ENCODE measurements at places on chromosomes 16 and 17. TPM values are rescaled to one million over a fixed set of nuclear protein-coding genes. Genes with fewer than 3 reads are reported as not detected.

Gene KRT24
- not detected for total RNA-seq

Gene NSRP1
- 36.5 TPM for total RNA-seq

DNA sequence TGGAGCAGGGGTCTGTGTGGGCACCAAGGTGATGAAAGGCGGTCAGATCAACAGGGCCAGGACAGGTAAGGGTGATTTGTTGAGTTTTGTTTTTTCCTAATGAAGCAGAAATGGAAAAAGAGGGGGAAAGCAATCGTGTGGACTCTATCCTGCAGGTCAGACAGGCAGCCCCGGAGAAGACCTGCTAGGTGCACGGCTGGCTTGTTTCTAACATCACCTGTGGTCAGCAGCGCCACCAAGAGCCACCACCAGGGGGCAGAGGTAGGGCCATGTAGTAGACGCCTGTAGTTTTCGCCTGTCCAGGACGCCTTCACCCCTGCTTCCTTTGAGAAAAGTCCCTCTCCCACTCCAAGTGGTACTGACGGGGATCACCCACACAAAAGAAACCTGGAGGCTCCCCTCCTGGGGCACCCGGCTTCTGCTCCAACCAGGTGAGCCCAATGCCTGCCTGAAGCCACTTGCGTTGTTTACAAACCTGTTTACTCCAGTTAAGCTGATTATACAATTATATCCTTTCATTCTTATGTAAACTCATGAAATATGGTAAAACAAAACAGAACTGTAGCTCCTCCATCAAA is 54.2 kb upstream of the SEC14L1 start:
- H3K27me3 ChIP-seq, result peaks cover 8% of the 10 kb centered on the region
- peaks cover 5% of the 10 kb centered on the region for H3K36me3 ChIP-seq
- no peak overlapping the region for H3K27ac ChIP-seq

Gene STX1B
- total RNA-seq, result 3.9 TPM

DNA sequence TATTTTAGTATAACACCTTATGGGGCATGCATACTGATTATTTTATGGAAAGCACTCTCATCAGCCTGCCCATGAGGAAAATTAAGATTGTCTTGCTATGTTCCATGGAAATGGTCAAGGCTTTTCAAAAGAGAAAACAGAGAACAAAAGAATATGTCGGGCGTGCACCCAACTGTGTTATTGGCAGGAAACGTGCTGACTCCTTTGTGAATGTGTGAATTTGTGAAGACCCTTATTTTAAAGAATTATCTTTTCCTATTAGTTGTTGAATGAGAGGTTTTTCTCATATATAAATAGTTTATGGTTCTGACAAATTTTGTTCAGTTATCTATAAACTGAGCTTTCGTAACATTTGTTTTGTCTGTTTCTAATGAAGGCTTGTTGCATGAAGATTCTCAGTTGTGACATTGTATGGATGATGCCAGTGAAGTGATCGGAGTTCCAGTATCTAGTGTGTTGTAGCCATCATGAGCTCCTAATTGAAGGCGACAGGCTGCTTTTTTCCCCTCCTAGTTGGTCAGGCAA is 180.0 kb downstream of the BCAS3 start:
- no peak for DNase-seq
- H3K4me1 ChIP-seq, result peaks cover 1% of the 10 kb centered on the region
- no peak overlapping the region for H3K27ac ChIP-seq
- H3K27me3 ChIP-seq, result no peaks in the 10 kb centered on the region

DNA sequence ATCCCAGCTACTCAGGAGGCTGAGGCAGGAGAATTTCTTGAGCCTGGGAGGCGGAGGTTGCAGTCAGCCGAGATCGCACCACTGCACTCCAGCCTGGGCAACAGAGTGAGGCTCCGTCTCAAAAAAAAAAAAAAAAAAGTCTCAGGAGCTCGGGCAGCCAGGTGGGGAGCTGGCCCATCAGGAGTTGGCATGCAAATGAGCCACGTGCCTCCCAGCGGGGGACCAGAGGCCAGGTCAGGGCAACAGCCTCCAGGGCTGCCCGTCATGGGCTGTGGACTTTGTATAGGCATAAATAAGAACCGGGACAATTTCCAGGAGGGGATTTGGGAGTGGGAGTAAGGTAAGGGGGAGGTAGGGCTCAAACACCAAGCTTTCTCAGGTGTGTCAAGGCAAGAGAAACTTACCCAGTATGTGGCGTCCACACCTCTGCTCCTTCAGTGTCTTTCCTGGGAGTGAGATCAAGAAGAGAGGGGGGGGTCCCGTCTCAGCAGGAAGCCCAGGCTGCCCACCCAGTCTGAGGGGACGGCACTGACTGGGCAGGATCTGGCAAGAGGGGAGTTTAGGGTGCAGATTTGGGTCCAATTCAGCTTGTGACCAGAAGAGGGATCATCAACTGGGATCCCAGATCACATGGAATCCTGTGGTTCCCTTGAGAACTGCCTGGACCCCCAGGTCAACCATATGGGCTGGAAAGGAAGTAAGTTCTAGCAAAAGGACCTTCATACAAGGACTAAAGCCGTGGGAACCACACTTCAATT is 22.3 kb upstream of the G6PC1 start:
- DNase-seq, result no peak
- H3K4me1 ChIP-seq, result no peaks in the 10 kb centered on the region
- H3K27ac ChIP-seq, result no peak overlapping the region
- no peak overlapping the region for H3K4me3 ChIP-seq

Gene TBC1D28
- not detected for total RNA-seq

GRCh38 chr17:10032118-10032852 is 127.2 kb upstream of the RCVRN start:
- H3K4me3 ChIP-seq, result no peak overlapping the region
- no peaks in the 10 kb centered on the region for H3K27me3 ChIP-seq
- DNase-seq, result no peak
- H3K36me3 ChIP-seq, result no peaks in the 10 kb centered on the region

DNA sequence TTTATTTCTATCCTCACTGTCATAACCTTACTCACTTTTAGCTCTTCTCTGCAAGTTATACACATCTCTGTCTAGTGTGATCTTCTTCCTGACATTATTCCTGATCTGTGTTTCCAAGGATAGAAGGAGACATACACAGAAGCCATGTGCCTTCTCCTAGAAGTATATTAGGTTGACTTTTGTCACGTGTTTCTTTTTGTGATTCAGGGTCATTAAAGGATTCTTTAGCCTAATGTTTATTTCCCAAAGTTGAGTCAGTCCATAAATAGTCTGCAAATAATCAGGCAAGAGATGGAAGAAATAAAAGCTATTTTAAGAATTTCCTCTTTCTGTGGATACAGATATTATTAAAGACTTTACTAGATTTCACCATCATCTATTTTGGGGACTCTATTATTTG is 214.1 kb upstream of the GOT2 start:
- peaks cover 8% of the 10 kb centered on the region for H3K27me3 ChIP-seq
- no peak for DNase-seq
- H3K36me3 ChIP-seq, result no peaks in the 10 kb centered on the region
- no peaks in the 10 kb centered on the region for H3K4me1 ChIP-seq
- no peak overlapping the region for H3K4me3 ChIP-seq

DNA sequence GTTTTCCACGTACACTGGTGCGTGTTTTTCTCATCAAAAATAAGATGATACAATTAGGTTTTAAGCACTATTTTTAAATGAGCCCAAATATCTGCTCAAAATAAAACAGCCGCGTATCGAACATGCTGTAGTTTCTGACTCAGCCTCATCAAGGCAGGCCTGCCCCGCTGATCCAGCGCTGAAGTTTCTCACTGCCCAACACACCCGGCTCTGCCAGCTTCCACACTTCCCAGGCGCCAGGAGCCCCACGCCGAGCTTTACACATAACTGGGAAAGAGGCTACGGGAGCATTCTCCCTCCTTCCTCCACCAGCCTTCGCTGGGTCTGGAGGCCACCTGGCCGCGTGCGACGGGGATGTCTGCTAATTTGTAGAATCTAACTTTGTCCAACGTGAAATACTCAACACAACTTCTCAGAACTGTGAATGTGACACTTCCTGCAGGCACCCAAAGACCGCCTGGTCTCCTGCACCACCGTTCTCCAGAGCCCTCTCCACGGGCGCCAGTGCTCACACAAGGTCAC is 42.1 kb downstream of the MAP1LC3B start:
- H3K4me3 ChIP-seq, result no peak overlapping the region
- no peak overlapping the region for H3K27ac ChIP-seq
- H3K27me3 ChIP-seq, result no peaks in the 10 kb centered on the region
- no peaks in the 10 kb centered on the region for H3K36me3 ChIP-seq
- H3K4me1 ChIP-seq, result peaks cover 25% of the 10 kb centered on the region

DNA sequence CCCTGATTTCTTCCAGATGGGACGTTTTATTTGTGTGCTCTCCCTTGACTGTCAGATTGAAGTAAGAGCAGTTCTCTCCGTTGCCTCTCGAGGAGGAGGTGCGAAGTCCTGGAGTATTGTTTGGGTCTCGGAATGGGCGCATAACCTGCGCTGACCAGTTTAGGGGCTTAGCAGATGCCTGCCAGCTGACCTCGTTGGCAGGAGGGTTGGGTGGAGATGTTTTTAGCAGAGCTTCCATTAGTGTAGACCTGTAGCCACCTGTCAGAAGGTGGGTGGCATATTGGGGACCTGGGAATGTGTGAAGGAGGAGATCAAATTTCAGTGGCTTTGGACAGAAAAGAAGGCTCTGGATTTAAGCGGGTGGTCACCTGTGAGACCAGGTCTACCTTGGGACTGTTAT is 3.6 kb downstream of the RASD1 start:
- H3K4me1 ChIP-seq, result peaks cover 25% of the 10 kb centered on the region
- peaks cover 20% of the 10 kb centered on the region for H3K36me3 ChIP-seq
- peaks cover 9% of the 10 kb centered on the region for H3K27me3 ChIP-seq
- no peak overlapping the region for H3K4me3 ChIP-seq
- H3K27ac ChIP-seq, result no peak overlapping the region

DNA sequence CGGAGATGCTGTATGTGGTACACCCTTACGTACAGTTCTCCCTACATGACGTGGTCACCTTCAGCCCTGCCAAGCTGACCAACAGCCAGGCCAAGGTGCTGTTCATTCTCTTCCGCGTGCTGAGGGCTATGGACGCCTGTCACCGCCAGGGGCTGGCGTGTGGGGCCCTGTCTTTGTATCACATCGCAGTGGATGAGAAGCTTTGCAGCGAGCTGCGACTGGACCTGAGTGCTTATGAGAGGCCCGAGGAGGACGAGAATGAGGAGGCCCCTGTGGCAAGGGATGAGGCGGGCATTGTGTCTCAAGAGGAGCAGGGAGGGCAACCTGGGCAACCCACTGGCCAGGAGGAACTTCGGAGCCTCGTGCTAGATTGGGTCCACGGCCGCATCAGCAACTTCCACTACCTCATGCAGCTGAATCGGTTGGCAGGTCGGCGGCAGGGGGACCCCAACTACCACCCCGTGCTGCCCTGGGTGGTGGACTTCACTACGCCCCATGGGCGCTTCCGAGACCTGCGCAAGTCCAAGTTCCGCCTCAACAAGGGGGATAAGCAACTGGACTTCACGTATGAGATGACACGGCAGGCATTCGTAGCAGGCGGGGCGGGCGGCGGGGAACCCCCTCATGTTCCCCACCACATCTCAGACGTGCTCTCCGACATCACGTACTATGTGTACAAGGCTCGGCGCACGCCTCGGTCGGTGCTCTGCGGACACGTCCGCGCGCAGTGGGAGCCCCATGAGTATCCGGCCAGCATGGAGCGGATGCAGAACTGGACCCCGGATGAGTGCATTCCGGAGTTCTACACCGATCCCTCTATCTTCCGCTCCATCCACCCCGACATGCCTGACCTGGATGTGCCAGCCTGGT is 1.4 kb downstream of the WDR81 start:
- H3K4me1 ChIP-seq, result peaks cover 43% of the 10 kb centered on the region
- peak overlapping the region; percentile 66 for H3K27ac ChIP-seq
- DNase-seq, result no peak
- H3K4me3 ChIP-seq, result peak overlapping the region; percentile 80
- H3K27me3 ChIP-seq, result no peaks in the 10 kb centered on the region

GRCh38 chr16:14014284-14014625 is 56.9 kb upstream of the MRTFB start:
- no peak for DNase-seq
- no peaks in the 10 kb centered on the region for H3K36me3 ChIP-seq
- no peaks in the 10 kb centered on the region for H3K4me1 ChIP-seq
- H3K27me3 ChIP-seq, result peaks cover 16% of the 10 kb centered on the region
- H3K4me3 ChIP-seq, result no peak overlapping the region
- no peak overlapping the region for H3K27ac ChIP-seq

DNA sequence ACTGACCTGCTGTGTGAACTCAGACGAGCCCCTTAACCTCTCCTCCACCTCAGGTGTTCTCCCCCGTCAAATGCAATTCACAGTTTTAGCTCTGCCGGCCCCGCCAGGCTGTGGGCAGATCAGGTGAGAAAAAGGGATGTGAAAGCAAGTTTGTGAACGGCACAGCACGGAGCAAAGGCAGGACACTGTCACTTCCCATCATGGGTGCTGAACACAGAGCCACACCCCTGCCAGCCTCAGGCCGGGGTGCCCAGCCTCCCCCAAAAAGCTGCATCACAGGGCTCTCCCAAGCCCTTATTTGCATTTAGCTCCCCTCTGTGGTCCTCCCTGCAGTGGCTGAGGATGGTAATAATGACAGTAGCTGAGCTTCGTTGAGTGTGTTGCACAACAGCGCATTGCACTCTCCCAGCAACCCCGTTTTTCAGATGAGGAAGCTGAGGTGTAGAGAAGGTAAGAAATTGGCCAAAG is 88.8 kb upstream of the TNRC6C start:
- H3K27ac ChIP-seq, result peak overlapping the region; percentile 5
- H3K4me1 ChIP-seq, result peaks cover 83% of the 10 kb centered on the region
- H3K27me3 ChIP-seq, result no peaks in the 10 kb centered on the region
- no peaks in the 10 kb centered on the region for H3K36me3 ChIP-seq
- peak overlapping the region; percentile 70 for H3K4me3 ChIP-seq

GRCh38 chr17:1374431-1375177 is 25.4 kb downstream of the YWHAE start:
- no peaks in the 10 kb centered on the region for H3K36me3 ChIP-seq
- H3K27me3 ChIP-seq, result no peaks in the 10 kb centered on the region
- peaks cover 82% of the 10 kb centered on the region for H3K4me1 ChIP-seq
- DNase-seq, result no peak

Gene ALOX12B
- total RNA-seq, result 0.80 TPM

GRCh38 chr16:11562941-11563340 is 23.8 kb downstream of the LITAF start:
- no peaks in the 10 kb centered on the region for H3K27me3 ChIP-seq
- H3K4me1 ChIP-seq, result peaks cover 89% of the 10 kb centered on the region
- peaks cover 34% of the 10 kb centered on the region for H3K36me3 ChIP-seq

DNA sequence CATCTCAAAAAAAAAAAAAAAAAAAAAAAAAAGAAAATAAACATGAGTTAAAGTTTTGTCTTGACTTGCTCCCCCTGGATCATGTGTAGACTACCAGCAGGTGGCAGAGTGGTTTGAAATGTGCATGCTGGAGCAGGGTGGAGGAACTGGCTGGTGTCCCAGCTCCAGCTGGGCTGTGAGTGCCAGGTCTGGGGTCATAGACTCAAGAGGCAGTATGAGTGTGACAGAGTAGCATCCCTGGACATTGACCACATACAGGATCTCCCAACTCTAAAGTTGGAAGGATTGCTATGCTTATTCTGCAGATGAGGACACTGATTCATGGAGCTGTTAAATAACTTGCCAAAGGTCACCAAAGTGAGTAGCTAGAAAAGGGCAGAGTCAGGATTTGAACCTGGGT is 198.0 kb upstream of the MPHOSPH6 start:
- no peaks in the 10 kb centered on the region for H3K36me3 ChIP-seq
- H3K4me3 ChIP-seq, result no peak overlapping the region
- no peaks in the 10 kb centered on the region for H3K4me1 ChIP-seq

- peak overlapping the region; percentile 48 for H3K4me3 ChIP-seq
- no peaks in the 10 kb centered on the region for H3K36me3 ChIP-seq
- H3K4me1 ChIP-seq, result peaks cover 28% of the 10 kb centered on the region
- DNase-seq, result peak; percentile 47
Measured at GRCh38 chr16:85330694-85331188, 218.5 kb upstream of the CIBAR2 start.

Gene ZNF205
- not detected for total RNA-seq

Data from naive thymus-derived CD8-positive, alpha-beta T cell (primary cell).